ENCODE measurements at places on chromosomes 11 and 22.
A peak's percentile ranks its signal among the peaks of the same experiment; 100 is the strongest.

DNA sequence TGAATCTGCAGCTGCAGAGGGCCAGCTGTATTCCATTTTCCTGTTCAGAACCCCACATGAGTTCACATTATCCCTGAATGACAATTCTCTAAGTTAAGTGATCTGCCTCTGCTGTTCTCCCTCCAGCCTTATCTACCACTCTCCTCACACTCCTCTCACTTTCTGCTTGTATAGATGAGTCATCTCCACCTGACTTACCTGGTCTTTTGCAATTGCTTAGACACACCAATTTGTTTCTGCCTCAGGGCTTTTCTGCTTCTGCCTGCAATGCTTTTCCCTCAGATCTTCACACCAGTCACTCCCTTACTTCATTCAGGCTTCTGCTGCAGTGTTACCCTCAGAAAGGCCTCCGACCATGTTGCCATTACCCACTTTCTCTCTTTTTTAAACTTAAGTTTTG is 118.1 kb downstream of the ATM start:
- DNase-seq, result no peak

DNA sequence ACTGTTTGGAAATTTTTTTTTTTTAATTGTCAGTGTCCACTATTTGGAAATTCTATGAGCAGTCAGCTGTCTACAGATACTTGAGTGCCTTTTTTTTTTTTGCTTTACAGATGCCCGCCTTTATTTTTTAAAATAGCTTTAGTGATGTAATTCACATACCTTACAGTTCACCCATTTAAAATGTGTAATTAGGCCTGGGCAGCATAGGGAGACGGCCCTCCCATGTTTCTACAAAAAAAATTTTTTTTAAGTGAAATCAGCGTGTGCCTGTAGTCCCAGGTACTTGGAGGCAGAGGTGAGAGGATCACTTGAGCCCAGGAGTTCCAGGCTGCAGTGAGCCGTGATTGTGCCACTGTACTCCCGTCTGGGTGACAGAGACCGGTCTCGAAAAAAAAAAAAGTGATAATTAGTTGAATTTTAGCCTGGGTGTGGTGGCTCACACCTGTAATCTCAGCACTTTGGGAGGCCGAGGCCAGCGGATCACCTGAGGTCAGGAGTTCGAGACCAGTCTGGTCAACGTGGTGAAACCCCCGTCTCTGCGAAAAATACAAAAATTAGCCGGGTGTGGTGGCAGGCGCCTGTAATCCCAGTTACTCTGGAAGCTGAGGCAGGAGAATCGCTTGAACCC is 1.5 kb downstream of the ZNF143 start:
- DNase-seq, result no peak

GRCh38 chr22:48459859-48460823 is 1367.5 kb downstream of the BRD1 start:
- no peak for DNase-seq

DNA sequence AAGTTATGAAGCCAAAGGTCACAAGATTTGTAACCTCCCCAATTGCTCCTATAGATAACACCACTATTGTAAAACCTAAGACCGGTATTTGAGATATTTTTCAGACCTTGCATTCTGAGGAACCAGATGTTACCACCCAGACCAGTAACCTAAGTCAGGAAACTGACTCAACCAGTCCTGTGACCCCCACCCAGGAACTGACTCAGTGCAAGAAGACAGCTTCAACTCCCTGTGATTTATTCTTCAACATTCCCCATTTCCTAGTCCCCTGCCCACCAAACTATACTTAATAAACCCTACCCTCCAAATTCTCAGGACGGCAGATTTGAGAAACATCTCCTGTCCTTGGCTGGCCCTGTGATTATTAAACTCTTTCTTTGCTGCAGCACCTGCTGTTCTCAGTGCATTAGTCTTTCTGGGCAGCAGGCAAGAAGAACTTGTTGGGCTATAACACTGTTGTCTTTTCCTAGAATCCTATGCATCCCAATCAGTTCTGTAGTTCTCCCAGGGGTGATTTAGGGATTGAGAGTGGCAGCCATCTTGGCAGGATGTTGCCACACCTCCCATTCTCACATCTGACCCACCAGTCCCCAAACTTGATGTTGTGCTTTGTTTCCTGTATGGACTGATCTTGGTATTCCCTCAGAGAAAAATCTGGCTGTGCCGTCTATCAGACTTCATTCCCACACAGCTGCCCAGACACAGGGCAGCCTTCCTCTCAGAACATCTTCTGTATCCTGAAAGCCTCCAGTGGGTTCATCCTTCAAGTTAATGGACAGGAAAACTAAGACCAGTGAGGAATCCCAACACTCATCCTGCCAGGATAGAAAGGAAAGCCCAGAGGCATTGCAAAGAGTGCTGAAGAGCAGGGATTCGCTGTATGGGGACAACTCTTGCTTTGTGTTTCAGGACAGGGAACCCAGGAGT is 104.0 kb downstream of the PDE2A start:
- no peak for DNase-seq

DNA sequence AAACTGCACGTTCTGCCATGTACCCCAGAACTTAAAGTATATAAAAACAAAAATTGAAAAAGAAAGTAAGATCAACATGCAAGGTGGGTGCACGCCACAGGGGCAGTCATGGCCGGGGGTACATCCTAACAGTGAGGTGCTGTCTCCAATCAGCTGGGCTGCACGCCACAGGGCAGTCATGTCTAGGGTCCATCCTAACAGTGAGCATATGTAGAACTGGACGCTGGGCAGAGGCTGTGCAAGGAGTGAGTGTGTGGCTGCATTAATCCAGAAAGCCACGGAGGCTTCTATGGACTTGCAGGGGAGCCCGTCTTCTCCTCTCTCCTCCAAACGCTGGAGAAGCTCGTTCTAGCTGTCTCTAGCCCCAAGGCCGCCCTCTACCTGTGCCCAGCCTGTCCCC is 1105.0 kb downstream of the BRD1 start:
- peak; percentile 27 for DNase-seq

- DNase-seq, result no peak
Measured at GRCh38 chr11:46733234-46733633, 14.2 kb downstream of the F2 start.

- no peak for DNase-seq
Measured at GRCh38 chr11:71064702-71065515, 187.5 kb downstream of the SHANK2 start.

DNA sequence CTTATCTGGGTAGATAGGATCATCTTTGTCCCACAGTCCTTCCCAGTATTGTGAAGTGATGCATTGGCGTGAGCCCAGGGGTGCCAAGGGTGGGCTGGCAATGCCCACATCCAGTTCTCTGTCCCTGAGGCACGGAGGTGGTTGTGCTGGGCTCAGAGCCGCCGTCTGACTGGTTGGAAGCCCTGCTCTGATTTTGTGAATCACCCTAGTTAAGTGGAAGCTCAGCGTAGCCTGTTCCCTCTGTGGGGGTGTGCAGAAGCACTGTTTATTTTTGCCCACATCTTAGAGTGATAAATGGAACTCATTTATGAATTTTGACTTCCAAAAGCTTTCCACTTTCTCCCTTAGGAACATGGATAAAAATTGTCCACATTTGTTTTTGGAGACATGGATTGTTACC is 13.6 kb downstream of the BCR start:
- no peak for DNase-seq

DNA sequence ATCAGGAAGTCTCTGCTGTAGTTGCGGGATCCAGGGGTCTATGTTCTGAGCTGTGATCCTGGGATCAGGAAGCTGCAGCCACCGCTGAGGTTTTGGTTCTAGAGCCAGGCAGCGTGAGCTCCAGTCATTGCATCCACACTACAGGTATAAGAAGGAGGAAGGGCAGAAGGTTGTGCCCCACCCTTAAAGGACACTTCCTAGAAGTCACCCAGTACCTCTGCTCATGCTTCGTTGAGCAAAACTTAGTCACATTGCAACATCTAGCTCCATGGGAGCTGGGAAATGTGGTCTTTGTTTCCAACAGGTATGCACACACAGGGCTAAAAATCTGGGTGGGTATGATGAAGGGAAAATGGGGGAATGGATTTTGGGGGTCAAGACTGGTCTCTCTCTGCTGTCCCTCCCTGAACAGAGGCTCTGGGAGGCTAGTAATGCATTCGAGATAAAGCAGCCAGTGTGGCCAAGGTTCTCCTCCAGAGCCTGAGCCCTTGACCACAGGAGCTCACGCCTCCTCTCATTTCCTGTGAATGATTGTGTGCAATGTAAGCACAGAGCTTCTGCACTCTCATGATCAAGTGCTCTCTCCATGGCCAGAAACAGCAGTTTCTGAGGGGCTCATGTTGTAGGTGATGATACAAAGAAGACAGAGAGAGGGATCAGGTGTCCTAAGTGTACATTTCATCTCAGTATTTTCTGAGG is 86.8 kb upstream of the OR4B1 start:
- no peak for DNase-seq

GRCh38 chr22:32823024-32823730 is 21.7 kb downstream of the TIMP3 start:
- no peak for DNase-seq

GRCh38 chr11:16312233-16312765 is 44.0 kb downstream of the SOX6 start:
- DNase-seq, result no peak

DNA sequence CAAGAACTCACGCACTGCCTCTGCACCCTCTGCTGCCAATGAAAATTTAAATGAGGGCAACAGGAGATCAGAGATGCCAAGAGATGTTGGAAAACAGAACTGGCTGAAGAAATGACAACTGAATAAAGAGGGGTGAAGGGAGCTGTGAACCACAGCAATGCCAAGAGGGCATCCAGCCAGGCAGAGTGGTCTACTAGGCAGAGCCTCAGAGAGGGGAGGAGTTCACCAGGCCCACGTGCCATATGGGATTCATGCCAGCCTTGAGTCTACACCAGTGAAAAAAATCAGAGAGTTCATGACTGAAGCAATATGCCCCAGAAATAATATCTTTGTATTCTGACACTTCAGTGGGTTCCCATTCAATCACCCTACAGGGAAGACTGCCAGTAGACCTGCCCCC is 4.4 kb downstream of the APOL2 start:
- no peak for DNase-seq

- DNase-seq, result no peak
Measured at GRCh38 chr11:67698247-67698646, 23.8 kb upstream of the ALDH3B2 start.

DNA sequence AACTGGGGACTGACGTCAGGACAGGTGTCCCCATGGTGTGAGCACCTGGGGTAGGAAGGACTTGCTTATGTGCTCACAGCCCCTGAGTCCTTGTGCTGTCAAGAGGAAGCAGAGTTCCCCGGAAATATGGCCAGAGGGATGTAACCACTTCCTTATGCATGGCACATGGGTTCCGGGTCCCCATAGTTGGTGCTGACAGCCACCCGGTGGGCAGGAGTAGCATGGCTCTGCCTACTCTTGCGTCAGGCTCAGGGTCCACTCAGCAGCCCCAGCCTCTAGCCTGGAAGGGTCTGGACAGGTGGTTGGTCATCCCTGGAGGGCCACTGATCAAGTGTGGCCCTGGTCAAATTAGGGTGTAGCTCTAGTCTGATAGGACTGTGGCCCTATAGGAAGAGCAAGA is 42.8 kb upstream of the CCND1 start:
- DNase-seq, result no peak

DNA sequence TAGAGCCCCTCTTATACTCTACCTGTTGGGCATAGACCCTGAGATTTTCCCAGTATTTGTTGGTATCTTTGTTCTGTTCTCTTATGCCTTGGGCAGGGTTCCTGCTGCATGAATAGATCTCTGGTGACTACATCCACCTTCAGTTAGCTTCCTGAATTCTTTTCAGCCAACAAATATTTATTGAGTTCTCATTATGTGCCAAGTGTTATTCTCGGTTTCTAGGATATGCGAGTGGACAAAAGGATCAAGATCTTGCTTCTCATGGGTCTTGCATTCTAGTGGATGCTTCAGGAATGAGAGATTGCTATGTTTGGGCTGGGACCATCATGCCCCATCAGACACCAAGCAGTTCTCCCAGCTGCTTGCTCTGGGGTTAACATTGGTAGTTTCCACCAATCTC is 340.0 kb downstream of the METTL15 start:
- no peak for DNase-seq

DNA sequence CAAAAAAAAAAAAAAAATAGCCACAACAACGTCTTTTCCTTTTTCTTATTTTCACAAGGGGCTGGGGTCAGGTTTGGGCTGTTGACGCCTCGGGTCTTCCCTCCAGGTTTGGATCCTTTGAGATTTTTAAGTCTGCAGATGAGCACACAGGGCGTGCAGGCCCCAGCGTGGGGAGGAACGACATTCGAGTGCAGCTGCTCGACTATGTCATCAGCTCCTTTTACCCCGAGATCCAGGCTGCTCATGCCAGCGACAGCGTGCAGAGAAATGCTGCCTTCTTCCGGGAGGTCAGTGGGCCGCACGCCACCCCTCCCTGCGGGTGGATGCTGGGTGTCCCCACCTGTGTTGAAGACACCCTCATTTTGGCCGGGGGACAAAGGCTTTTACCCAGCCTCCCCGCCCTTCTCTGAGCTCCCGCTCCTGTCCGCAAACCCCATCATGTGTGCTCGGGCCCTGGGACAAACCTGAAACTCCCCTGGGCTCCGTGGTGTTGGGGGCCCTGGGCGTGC is 7.7 kb downstream of the SELENOO start:
- DNase-seq, result no peak

DNA sequence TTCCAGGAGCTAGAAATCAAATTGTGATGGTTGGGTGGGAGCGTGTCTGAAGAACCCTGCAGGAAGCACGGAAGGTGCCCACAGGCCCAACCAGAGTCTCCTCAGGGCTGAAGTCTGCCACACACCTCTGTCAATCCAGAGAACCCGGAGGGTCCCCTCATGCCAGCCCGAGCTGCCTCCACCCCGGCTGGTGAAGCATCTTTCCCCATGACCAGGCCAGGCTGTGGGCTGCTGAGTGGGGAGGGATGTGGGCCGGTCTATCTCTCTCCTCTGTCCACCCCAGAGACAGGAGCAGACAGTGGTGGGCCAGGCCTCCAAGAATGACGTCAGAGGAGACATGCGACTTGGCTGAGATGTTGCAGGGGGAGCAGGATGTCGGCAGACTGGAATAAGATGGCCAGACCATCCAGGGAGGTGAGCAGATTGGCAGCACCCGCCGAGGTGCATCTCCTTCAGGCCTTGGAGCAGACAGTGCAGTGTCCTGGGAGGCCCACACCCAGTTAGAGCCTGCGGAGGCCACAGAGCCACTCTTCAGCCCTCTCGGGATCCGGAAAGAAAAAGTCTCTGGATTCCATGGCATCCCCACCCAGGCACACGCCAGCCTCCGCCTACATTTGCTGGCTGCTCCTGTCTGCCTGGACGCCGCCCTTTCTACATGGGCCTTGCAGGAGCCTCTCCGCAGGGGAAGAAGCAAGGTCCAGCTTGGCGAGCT is 1524.9 kb downstream of the BRD1 start:
- DNase-seq, result no peak

DNA sequence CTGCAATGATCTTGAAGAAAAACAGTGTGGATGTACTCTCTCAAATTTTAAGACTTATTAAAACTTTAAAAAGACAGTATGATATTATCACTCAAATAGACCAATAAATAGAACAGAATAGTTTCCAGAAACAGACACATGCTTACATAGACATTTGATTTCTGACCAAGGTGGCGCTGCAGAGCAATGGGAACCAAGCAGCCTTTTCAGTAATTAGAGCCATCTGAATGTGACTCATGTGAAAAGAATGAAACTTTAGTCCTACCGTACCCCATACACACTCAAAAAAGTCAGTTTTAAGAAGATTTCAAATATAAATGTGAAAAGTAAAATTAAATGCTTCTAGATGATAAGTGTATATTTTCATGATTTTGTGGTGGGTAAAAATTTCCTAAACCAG is 74.2 kb upstream of the MS4A8 start:
- DNase-seq, result no peak
